GM23338 (cell line): ENCODE measurements at places on chromosomes 3 and 15. TPM values are rescaled to one million over a fixed set of nuclear protein-coding genes. Genes with fewer than 3 reads are reported as not detected.

Gene LXN
- polyA plus RNA-seq: 8.3 and 10.0 TPM in 2 replicates

Gene PDZRN3
- polyA plus RNA-seq: 7.0 and 7.5 TPM in 2 replicates

Gene TRNT1
- polyA plus RNA-seq: 25.2 and 36.4 TPM in 2 replicates

Gene TRPM1
- 0.17 and 0.19 TPM in 2 replicates for polyA plus RNA-seq
